ENCODE measurements at places on chromosomes 4 and X. TPM values are rescaled to one million over a fixed set of nuclear protein-coding genes. Genes with fewer than 3 reads are reported as not detected.
A peak's percentile ranks its signal among the peaks of the same experiment; 100 is the strongest.

The DCLK2 gene
- not detected for total RNA-seq

The OTC gene
- not detected for total RNA-seq

DNA sequence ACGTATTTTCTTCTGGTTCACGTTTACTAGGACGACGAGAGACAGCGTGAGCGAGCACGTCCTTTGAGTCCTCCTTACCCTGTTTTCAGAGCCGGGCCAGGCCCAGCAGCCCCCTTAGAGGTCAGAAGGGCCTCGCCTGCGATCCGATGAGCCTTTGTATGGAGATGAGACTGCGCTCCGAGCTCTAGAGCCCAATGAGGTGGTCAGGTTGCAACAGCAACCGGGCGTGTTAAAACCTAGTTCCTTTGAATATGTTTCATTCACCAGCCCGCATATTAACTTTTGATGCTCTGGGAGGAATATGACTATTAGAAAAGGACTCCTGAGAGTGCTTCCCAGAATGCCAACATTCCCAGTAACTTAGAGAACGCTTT is 55.6 kb upstream of the TADA2B start:
- peaks cover 54% of the 10 kb centered on the region for H3K4me1 ChIP-seq
- no peaks in the 10 kb centered on the region for H3K36me3 ChIP-seq
- no peaks in the 10 kb centered on the region for H3K27me3 ChIP-seq
- H3K27ac ChIP-seq = peak overlapping the region; percentile 88

- no peaks in the 10 kb centered on the region for H3K36me3 ChIP-seq
- no peaks in the 10 kb centered on the region for H3K4me1 ChIP-seq
- no peak overlapping the region for H3K27ac ChIP-seq
- no peaks in the 10 kb centered on the region for H3K27me3 ChIP-seq
- H3K4me3 ChIP-seq = no peak overlapping the region
Measured at GRCh38 chrX:4315891-4316290, 602.4 kb upstream of the PRKX start.

DNA sequence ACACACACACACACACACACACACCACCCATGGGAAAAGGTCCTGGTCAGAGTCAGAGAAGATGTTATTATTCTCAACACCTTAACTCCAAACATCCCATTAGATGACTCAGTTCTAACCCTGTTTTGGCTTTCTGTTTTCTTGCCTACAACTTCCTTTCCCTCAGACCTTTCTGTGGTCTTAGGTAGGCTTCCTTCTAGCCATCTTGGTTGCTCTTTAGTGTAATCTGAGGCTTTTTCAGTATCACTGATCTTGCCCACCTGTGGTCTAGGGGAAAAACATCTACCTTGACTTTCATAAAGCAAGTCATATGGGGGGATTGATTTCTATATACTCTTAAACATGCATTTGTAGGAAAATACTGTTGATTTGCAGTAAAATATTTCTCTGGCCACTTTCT is 56.9 kb downstream of the ATG4A start:
- peaks cover 14% of the 10 kb centered on the region for H3K36me3 ChIP-seq
- no peak for DNase-seq
- H3K27me3 ChIP-seq = no peaks in the 10 kb centered on the region
- H3K4me3 ChIP-seq = no peak overlapping the region
- no peak overlapping the region for H3K27ac ChIP-seq
- no peaks in the 10 kb centered on the region for H3K4me1 ChIP-seq

GRCh38 chr4:141739636-141740035 is 103.3 kb downstream of the IL15 start:
- no peaks in the 10 kb centered on the region for H3K4me1 ChIP-seq
- no peak overlapping the region for H3K27ac ChIP-seq
- peaks cover 53% of the 10 kb centered on the region for H3K36me3 ChIP-seq
- no peaks in the 10 kb centered on the region for H3K27me3 ChIP-seq
- no peak for DNase-seq
- H3K4me3 ChIP-seq = no peak overlapping the region

GRCh38 chrX:358651-359143 is 28.0 kb downstream of the PPP2R3B start:
- no peaks in the 10 kb centered on the region for H3K27me3 ChIP-seq
- no peak overlapping the region for H3K4me3 ChIP-seq
- DNase-seq = no peak
- H3K36me3 ChIP-seq = peaks cover 27% of the 10 kb centered on the region

DNA sequence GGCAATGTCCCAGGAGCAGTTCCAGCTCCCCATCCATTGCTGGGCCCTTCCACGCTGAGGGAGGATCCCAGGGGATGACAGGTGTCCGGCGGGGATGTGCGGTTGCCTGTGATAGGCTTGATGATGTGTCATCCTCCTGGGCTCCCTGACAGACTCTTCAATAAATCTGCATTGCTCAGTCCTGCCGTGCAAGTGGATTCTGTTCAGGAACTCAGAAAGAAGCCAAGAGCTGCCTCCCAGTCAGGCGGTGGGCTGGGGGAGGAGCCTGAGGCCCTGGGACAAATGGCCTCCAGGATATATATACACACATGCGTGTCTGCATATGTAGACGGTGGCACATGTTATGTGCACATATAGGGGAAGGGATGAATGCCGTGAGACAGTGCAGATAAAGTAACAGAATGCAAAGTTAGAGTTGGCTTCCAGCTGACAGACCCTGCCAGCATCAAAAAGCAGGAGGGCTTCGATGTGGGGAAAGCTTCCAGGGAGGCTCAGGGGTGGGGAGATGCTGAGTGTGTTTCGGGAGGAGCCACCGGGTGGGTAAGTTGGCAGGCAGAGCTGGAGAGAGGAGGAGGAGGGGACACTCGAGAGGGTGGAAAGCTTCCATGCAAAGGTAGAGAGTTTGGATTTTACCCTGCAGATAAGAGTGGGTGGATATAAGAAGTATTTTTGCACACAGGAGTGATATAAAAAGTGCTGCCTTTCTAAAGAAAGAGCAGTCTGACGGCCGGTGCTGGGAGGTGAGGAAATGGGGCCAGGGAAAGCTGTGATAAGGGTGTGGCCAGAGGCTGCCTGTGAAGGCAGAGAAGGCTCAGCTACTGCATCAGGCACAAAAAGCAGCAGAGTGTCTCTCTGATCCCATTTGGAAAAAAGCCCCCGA is 28.5 kb upstream of the CRMP1 start:
- no peaks in the 10 kb centered on the region for H3K4me1 ChIP-seq
- H3K27me3 ChIP-seq = peaks cover 10% of the 10 kb centered on the region
- H3K36me3 ChIP-seq = no peaks in the 10 kb centered on the region

The GAGE13 gene
- total RNA-seq = not detected

GRCh38 chrX:116198810-116199209 is 28.3 kb downstream of the AGTR2 start:
- H3K4me1 ChIP-seq = no peaks in the 10 kb centered on the region
- no peaks in the 10 kb centered on the region for H3K36me3 ChIP-seq
- no peak for DNase-seq

The QRFPR gene
- total RNA-seq = not detected

- H3K4me3 ChIP-seq = no peak overlapping the region
- no peak for DNase-seq
- no peak overlapping the region for H3K27ac ChIP-seq
- no peaks in the 10 kb centered on the region for H3K4me1 ChIP-seq
Measured at GRCh38 chr4:168769416-168769815, 240.6 kb downstream of the CBR4 start.

DNA sequence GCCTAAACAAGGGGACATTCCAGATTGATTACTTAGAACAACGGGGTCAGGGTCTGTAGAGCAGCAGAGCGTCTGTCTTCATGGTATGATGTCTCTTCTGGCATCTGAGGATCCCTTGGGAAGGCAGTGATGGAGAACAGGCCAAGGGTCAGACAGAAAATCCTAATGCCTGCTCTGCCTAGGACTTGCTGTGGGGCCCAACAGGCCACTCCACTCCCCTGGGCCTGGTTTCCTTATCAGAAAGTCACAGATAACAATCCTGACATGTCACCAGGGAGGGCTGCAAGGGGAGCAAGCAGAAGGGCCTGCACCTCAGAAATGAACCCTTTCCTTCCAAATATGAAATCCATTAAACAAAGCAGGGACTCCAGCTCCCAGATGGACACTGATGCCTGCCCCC is 21.4 kb upstream of the ARHGAP6 start:
- no peak for DNase-seq
- no peaks in the 10 kb centered on the region for H3K4me1 ChIP-seq
- no peaks in the 10 kb centered on the region for H3K36me3 ChIP-seq
- no peak overlapping the region for H3K4me3 ChIP-seq
- peaks cover 11% of the 10 kb centered on the region for H3K27me3 ChIP-seq
- no peak overlapping the region for H3K27ac ChIP-seq

DNA sequence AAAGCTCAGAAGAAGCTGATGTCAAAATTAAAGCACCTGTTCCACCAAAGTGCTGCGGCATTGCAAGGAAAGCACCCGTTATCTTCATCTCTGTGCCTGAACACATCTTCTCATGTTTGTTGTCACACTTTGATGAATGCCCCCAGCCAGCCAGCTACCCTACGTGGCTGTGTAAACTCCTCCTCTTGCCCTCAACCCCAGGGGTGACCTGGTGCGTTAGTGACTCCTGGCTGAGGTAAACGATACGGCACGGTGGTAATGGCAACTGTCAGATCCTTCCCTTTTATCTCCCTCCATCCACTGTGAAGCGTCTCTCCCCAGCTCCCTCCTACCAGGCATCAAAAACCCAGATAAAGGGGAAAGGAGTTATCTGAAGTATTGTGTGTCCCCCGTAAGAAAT is 90.6 kb upstream of the WWC2 start:
- H3K36me3 ChIP-seq = peaks cover 4% of the 10 kb centered on the region
- H3K4me1 ChIP-seq = no peaks in the 10 kb centered on the region
- peaks cover 20% of the 10 kb centered on the region for H3K27me3 ChIP-seq
- H3K4me3 ChIP-seq = no peak overlapping the region
- H3K27ac ChIP-seq = no peak overlapping the region
- DNase-seq = no peak

DNA sequence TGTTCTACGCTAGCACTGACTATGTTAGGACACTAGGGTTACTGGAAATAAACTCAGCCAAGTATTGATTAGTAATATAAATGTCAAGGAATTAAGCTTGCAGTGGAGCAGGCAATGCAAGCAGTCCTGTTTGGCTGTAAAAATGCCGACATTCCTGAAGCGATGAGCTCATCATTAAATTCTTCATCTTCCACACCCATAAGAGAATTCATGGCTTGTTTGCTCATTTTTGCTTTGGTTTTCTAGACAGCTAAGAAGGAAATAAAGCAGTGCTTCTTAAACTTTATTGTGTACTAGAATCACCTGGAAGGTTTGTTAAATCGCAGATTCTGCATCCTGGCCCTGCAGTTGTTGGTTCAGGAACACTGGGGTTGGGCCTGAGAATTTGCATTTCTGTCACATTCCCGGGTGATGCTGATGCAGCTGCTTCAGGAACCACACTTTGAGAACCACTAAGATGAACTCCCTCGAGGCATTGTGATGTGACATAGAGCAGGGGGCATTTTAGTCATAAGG is 17.8 kb downstream of the ANXA3 start:
- DNase-seq = no peak
- H3K4me3 ChIP-seq = no peak overlapping the region
- H3K27ac ChIP-seq = no peak overlapping the region
- no peaks in the 10 kb centered on the region for H3K36me3 ChIP-seq
- peaks cover 10% of the 10 kb centered on the region for H3K27me3 ChIP-seq
- no peaks in the 10 kb centered on the region for H3K4me1 ChIP-seq

The MAGEB2 gene
- total RNA-seq = not detected

DNA sequence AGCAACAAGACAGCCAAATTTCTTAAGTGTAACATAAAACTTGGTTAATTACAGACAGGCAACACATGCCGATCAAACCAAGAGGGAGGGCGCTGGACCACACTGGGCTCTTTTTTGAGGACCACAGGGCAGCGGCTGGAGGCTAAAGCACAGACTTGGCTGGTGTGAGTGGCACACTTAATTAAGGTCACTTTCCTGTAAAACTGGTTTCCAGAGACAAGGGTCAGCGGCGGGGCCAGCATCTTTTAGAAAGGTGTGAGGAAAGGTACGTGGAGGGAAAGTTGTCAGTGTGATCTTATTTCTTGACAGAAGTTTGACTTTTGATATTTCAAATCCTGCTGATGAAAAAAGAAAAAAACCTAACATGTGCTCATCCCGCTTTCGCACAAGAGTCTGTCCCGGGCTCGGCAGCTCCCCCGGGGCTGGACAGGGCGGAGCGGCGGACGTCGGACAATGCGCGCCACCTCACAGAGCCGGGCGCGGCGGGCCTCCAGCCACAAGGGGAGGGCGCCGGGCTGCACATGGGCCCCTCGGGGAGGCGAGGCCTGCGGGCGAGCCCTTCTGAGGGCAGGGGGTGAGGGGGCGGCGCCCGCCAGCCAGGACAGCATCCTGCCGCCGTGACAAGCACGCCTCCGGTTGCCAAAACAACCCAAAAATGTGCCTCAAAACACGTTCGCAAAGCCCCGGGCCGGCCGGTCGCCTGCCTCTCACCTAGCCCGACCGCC is 660 bp upstream of the HSPA4L start:
- peak overlapping the region; percentile 95 for H3K27ac ChIP-seq
- DNase-seq = peak; percentile 69
- peaks cover 23% of the 10 kb centered on the region for H3K36me3 ChIP-seq
- H3K27me3 ChIP-seq = peaks cover 12% of the 10 kb centered on the region
- H3K4me3 ChIP-seq = peak overlapping the region; percentile 88
